ENCODE measurements at places on chromosomes 16 and 17.

GRCh38 chr17:27559506-27560481, 71.2 kb upstream of the LGALS9 start:
- no peak for DNase-seq

DNA sequence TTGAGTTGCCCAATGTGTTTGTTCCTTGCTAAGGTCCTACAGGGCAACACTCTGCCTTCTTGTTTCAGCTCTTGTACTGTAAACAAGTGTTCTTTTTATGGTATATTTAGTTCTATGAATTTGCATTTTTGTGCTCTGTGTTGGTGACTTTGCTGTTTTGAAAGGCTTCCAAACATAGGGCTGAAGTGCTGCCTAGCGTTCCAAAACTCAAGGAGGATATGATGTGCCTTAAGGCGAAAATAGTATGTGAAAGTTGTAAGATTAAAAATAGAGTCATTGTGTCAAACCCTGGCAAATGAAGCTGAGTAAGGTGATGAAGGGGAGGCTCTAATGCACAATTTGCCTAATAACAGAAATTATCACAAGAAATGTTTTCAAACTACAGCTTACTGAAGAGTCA, 372.7 kb upstream of the TOM1L1 start:
- DNase-seq, result no peak

DNA sequence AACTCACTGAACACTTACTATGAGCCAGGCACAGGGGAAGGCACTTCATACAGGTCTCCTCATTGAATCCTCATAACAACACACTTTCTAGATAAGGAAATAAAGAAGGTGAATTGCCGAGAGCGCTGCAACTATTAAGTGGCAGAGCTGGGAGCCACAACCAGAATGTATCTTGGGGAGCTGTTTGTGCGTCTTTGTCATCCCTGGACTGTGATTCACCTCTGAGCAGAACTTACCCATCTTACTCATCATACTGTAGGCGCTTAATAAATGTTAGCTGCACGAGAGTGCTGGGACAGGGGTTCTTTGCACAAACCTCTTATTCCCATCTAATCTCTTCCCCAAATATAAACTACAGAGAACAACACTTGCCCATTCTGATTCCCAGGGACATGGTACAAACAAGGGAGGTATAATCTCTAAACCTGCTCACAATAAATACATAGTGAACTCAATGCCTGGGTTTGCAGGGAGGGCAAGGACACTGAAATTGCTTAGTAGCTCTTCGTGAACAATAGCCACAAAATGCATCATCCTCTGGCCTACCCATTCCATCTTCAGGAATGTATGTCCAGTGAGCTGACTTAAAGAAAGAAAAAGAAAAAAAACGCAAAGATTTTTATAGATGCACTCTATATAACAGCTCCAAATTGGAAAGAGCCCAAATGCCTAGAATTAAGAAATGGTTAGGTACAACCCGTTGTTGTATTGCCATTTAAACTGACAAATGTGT, 43.0 kb downstream of the MYO18A start:
- DNase-seq, result no peak

DNA sequence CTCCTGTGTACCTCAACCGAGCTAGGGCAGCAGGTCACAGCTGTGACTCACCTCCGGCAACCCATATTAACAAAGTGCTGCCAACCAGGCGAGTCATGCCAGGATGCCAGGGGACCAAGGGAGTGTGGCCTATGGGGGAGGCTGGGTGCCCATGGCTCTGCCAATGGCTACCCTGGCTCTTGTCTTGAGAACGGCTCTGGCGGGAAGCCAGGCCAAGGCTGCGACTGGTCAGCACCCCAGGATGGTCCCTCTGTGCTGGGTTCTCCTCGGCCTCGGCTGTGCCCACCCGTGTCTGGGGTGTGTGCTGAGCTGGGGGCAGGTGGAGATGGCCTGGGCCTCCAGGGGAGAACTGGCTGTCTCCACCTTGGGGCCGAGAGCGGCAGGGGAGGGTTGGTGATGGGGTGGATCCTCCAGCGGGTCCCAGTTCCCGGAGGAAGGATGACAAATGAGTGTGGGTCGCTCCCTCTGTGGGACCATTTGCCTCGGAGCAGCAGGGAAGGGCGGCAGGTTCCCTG, 75.8 kb downstream of the MRC2 start:
- no peak for DNase-seq

DNA sequence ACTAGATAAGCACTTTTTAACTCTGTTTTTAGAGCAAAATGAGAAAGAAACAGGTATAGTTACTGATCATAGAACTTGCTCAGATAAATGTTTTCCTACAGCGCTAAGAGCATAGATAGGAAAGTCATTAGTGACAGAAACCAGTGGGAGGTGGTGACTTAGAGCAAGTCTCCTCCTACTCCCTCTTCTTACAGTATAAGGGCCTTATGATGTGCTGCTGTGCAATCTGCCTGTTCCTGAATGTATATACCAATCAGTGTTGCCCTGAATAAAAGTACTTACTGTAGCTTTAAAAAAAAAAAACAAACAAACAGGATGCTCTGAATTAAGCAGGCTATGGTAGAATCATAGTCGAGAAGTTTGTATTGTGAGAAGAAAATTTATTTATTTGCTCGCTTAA, 23.3 kb upstream of the RASL10B start:
- DNase-seq, result no peak

DNA sequence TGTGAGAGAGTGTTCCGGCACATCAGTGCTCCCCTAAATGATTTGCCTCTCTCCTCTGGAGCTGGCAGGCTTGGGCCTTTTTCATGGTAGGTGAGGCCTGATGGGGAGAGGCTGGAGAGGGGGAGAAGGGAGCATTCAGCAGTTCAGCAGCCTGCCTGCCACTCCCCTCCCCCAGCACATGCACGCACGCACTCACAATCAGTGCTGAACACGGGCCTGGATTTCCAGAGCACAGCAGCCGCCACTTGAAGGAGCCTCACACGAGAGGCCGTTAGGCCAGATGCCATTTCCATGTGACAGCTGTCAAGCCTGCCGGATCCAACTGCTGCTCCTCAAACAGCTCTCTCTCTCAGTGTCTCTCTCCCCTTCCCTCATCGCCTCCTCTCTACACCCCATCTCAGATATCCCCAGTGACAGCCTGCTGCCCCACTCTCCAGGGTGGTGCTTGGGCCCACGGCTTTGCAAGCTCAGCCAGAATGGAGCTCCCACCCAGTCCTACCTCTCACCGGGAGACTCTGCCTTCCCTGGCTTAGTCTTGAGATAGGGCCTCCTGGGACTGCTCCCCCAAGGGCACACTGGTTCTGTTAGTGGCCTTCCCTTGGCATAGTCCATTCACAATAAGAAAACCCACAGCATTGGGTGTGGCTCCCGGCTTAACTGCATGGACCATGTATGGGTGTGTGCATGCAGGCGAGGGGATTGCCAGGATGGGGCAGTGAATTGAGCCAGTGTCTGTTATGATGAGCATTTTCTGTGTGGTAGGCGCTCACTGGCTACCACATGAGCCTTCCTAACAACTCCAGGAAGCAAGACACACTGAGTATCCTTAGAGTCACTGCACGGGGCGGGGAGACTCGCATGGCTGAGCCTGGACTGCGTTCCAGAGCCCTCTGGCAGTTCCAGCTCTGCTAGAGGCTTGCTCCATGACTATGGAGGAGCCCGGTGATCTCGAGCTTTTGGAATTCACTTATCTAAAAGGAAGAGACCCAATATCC, 226.2 kb downstream of the CCDC182 start:
- DNase-seq, result no peak

DNA sequence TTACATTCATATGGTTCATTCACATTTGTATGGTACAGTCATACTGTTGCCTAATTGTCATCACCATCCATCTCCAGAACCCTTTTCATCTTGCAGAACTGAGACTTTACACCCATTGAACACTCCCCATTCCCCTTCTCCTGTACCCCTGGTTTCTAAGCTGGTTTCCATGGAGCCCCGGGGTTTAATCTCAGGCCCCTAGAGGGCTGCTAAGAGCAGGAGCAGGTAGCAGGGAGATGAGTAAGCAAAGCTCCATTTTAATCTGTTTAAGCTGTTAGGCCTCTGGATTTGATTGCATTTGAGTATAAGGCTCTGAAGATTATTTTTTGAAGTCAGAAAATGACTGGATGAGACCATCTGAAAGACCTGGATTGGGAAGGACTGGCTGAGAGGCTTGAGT, 68.5 kb upstream of the RPL38 start:
- no peak for DNase-seq

GRCh38 chr17:30379903-30380381, 1.2 kb downstream of the CPD start:
- no peak for DNase-seq

DNA sequence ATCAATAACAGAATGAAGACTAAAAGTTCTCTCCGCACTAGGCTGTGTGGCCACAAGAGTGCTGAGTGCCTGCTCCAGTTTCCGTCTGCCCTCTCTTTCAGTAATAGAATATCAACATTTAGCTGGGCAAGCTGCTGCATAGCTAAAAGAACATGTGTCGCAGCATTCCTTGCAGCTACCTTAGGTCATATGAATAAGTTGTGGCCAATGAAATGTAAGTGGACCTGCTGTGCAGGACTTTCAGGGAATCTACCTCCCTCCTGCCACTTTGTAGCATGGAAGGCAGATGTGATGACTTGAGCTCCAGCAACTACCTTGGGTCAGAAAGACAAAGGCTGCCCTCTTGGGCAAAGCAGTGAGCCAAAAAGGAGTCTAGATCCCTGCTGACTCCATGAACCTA, 25.4 kb downstream of the SLC39A11 start:
- DNase-seq, result no peak

GRCh38 chr16:49382916-49383315, 9.3 kb downstream of the C16orf78 start:
- no peak for DNase-seq

DNA sequence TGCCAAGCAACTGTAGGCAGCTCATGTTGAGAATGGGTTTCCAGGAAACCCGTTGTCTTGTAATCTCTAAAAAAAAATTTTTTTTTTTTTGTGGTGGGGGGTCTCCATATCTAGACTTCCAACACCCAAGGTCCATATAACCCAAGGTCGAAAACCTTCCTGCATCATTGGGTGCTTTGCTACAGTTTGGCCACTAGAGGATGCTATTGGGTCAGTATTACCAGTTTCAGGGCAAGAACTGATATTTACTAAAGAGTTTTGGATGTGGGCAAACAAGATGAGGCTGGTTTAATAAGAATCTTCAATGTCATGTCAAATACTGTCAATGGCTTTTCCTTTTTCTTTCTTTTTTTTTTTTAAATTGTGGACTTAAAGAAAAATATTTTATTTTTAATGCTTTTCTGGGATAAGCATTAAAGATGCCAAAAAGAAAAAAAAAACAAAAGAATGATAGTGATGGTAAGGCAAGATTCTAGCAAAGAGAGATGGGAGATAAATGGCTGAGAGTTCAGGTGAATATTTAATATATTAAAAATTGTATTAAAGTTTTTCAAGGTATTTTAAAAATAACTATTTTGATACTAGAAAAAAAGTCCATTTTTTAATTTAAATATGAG, 62.2 kb downstream of the DHRS7C start:
- peak; percentile 55 for DNase-seq

DNA sequence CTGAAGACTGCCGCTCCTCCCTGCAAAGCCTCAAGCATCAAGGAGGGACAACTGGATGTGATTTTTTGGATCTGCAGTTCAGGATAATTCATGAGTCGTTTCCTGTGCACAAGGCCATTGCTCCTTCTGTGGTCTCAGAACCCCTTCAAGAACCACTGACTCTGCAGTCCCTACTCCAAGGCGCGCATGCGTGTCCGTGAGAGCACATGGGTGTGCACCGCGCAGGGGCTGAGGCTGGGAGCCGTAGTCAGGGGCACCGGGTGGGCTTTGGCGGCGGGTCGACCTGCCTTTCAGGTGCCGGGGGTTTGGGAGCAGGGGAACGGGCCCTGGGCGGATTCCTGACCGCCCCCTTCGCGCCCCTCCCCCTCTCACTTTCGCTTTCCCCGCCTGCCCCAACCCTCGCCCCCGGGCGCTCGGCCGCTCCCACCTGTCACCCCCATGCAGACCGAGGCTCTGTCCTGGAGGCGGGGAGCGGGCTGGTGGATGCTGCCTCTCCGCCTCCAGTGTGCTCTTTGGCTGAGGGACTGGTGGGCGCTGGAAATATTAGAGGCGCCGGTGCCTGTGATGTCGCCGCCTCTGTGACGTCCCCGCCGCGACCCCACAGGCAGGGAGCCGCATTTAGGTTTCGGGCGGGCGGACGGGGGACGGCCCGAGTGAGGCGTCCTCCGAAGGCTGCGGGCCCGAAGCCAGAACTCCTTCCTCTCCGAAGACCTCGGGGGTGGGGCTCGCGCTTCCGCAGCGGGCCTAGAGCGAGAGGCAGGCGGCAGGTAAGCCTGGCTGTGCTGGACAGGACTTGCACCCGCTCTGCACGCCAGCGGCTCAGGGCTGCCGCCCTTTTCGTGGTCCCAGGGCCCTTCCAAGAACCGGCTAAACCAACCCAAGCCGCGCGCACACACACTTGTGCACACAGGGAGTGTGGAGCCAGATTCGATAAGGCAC, at the start of gene SPATA32:
Gene SPATA32 (minus strand): TSS at position 518 of the 939 bp plus-strand sequence. CDS start 78 bp downstream, at position 440.
- no peak for DNase-seq

GRCh38 chr17:82599674-82600661, 48.3 kb downstream of the WDR45B start:
- DNase-seq, result no peak

DNA sequence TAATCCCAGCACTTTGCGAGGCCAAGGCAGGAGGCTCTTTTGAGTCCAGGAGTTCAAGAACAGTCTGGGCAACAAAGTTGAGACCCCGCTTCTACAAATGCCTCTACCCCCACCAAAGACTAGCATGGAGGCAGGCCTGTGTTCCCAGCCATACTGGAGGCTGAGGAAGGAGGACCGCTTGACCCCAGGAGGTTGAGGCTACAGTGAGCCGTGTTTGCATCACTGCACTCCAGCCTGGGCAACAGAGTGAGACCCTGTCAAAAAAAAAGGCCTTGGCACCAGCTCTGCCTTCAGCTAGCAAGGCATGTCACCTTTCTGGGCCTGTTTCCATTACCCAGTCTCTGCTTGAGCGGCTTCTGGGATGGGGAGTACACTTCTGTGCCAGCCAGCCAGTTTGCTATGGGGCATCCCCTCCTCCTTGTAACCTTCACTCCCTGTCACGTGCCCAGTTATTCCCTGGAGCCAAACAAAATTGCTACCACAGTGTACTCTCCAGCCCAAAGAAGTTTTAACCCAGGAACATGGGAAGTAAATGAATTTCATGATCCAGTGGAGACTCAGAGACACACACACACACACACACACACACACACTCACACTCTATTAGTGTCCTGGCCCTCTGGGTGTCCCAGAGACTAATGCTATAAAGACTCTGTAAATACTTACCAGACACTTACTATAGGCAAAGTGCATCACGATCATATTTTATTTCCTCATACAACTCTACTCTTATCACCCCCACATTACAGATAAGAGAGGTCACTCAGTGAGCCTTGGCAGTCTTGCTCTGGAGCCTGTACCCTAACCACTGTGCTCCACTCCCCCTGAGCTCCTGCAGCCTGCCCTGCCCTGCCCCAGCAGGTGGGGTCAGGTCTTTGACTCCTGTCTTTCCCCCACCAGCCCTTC, 2.5 kb downstream of the CISD3 start:
- no peak for DNase-seq

GRCh38 chr16:27531826-27532800, 17.6 kb downstream of the GTF3C1 start:
- no peak for DNase-seq

- DNase-seq, result no peak
Measured at GRCh38 chr16:85752511-85753420, 1.9 kb upstream of the C16orf74 start.

- DNase-seq, result no peak
Measured at GRCh38 chr17:67606896-67607604, 110.7 kb upstream of the NOL11 start.
